ENCODE measurements at places on chromosomes 7 and 10. TPM values are rescaled to one million over a fixed set of nuclear protein-coding genes. Genes with fewer than 3 reads are reported as not detected.

The IFIT1 gene
- total RNA-seq: 0.63 TPM

The TUBAL3 gene
- total RNA-seq: not detected

- H3K27me3 ChIP-seq: no peaks in the 10 kb centered on the region
- H3K4me1 ChIP-seq: no peaks in the 10 kb centered on the region
- H3K27ac ChIP-seq: no peak overlapping the region
- H3K4me3 ChIP-seq: no peak overlapping the region
Observed at GRCh38 chr7:24660546-24660945, 87.3 kb downstream of the PALS2 start.

The PAX4 gene
- total RNA-seq: not detected

GRCh38 chr10:52900593-52900992 is 128.0 kb upstream of the MBL2 start:
- no peak for DNase-seq
- H3K36me3 ChIP-seq: no peaks in the 10 kb centered on the region
- no peaks in the 10 kb centered on the region for H3K27me3 ChIP-seq
- no peak overlapping the region for H3K4me3 ChIP-seq
- no peaks in the 10 kb centered on the region for H3K4me1 ChIP-seq
- H3K27ac ChIP-seq: no peak overlapping the region

DNA sequence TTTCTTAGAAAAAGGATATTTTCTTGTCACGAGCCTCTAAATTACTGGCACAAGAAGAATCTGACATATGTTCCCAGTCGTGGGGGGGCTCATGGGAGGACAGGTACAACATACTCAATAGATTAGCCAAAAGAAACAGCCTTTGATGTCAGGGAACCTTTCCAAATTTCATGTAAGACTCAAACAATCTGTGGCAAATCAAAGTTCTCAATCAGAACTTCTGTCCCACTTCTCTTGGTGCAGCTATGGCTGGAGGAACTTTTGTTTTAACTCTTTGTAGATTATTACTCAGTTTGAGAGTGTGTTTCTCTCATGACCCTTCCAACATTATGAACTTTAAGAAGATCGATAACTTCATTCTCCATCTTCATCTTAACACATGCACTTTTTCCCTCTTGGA is 114.3 kb upstream of the ARID5B start:
- no peak overlapping the region for H3K27ac ChIP-seq
- H3K4me1 ChIP-seq: no peaks in the 10 kb centered on the region
- no peak overlapping the region for H3K4me3 ChIP-seq
- H3K27me3 ChIP-seq: no peaks in the 10 kb centered on the region
- no peaks in the 10 kb centered on the region for H3K36me3 ChIP-seq

All from endodermal cell (in vitro differentiated cells).